ENCODE measurements at places on chromosomes 4 and X.
A peak's percentile ranks its signal among the peaks of the same experiment; 100 is the strongest.

DNA sequence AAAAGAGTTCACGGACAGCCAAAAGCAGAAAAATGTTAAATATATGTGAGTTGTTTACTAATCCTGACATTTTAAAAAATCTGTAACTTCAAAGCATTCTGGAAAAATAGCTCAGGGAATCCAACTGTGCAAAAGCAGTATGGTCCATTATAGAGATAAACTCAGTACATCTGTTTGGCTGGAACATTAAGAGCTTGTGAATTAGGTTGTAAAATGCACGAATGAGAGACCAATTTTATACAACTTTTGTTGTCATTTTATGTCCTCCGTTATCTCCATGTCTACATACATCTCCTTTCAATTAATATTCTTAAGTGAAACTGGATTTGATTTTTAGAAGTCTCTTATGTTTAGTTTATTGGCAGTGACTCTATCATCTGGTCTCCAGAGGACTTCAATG, 367.0 kb upstream of the ATOH1 start:
- no peak for DNase-seq

GRCh38 chrX:44989995-44990770, 117.2 kb downstream of the KDM6A start:
- no peak for DNase-seq

GRCh38 chr4:26717332-26717731, 133.4 kb downstream of the TBC1D19 start:
- DNase-seq: peak; percentile 52

GRCh38 chr4:22634541-22635181, 58.1 kb upstream of the GBA3 start:
- DNase-seq: no peak

GRCh38 chr4:125187226-125188176, 127.3 kb upstream of the FAT4 start:
- peak; percentile 46 for DNase-seq

- DNase-seq: no peak
Measured at GRCh38 chr4:128633067-128633466, 176.4 kb upstream of the JADE1 start.

DNA sequence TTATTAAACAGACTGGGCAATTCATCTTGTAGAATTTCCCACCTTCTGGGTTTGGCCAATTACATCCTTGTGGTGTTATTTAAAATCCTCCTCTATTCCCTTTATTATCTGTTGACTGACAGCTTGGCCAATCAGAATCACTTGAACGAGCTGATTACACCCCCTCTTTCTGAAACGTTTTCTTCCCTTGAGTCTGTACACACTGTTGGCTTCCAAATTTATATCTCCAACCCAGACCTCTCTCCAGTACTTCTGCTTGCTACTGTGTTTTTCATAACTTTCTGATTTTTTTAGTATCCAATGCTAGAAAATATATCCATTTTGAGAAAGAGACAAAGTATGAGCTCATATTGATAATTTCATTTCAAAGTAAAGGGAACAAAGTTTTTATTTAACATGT, 14.8 kb downstream of the CD38 start:
- DNase-seq: no peak

GRCh38 chr4:155807021-155807420, 48.2 kb downstream of the GUCY1B1 start:
- peak; percentile 54 for DNase-seq

DNA sequence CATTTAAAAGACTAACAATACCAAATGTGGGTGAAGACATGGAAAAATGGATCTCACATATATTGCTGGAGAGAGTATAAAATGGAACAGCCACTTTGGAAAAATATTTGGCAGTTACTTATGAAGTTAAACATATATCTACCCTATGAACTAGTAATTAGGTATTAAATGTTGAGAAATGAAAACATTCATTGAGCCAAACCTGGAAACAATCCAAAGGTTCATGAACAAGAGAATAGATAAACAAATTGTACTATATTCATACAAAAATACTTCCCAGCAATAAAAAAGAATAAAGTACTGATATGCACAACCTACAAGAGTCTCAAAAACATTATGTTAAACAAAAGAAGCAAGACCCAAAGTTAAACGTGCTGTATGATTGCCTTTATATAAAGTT, 4.0 kb upstream of the EGF start:
- no peak for DNase-seq

DNA sequence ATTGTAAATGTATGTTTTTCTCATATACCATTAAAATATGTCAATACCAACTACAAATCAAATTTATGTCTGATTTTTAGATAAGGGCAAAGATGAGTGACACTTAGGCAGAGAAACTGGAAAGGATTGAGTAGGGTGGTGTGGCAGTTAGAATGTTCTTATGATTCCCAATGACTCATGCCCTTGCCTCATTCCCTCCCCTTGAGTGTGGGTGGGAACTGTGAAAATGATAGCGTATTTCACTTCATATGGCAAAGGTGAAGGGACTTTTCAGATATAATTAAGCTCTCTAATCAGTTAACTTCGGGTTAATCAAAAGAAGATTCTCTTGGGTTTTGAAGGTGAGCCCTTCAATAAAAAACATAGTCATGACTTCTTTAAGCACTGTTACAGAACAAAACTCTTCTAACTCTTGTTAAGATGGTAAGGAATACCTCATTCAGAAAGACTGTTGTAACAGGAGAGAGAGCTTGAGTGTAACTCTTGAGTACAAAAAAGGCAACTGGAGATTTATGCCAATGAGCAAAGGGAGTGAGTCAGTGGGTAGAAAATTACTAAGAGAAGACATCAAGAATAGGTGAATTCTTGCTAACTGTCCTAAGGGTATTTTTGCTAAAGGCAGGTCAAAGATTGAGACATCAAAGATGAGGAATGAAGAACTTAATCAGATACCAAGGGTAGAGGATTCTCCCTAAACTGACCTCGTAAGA, 329.5 kb downstream of the KCTD8 start:
- DNase-seq: no peak

DNA sequence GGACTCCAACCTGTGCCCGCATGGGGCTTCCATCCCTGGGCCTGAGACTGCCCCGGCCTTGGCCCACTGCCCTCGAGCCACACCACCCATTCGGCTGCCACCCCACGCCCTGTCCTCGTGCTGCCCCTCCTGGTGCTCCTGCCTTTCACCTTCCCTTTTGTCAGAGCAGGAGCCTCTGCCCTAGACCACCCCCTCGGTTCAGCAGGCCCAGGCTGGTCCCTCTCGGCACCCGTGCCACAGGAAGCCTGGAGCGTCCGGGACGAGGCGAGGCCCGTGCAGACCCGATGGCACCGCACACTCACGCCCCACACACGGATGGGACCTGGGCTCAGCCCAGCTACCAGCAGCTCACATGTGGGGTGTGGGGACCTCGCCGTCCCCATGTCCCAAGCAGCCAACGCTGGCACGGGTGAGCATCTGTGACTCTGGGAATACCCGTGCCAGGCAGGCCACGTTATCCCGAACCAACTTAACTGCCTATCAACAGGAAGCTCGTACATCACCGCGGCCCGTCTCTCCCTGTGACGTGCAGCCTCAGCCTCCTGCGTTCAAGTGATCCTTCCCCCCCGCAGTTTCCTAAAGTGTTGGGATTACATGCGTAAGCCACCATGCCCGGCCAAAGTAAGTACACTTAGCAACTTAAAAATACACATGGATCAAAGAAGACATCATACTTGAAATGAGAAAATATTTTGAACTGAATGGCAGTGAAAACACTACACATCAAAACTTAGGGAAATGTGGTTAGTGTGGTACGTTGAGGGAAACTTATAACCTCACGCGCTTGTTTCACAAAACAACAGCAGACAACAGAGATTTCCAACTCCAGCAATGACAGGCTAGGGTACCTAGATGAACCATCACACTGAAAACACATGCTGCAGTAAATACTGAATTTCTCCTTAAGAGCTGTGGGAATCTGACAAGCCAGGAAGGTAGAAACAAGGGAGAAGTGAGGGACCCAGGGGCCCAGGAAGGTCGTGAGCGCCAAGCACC, 29.0 kb downstream of the LRPAP1 start:
- DNase-seq: no peak

- no peak for DNase-seq
Measured at GRCh38 chr4:11898796-11899195, 470.1 kb upstream of the HS3ST1 start.

GRCh38 chr4:15884666-15885065, 53.9 kb downstream of the FGFBP1 start:
- no peak for DNase-seq

DNA sequence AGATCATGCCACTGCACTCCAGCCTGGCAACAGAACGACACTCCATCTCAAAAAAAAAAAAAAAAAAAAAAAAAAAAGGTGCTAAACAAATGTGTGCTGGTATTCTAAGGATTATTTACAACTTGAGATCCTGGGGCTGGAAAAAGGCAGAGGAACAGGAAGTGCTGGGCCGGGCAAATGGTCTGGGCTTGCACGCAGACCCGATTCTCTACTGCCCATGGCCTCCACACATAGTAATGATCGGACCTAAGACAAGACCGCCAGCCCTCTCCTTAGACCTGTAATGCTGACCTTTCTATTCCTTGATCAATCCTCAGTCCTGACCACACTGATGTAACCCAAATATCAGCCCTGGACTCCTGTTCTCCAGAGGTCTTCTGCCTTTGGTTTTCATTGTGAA, 67.8 kb downstream of the EFNB1 start:
- no peak for DNase-seq

DNA sequence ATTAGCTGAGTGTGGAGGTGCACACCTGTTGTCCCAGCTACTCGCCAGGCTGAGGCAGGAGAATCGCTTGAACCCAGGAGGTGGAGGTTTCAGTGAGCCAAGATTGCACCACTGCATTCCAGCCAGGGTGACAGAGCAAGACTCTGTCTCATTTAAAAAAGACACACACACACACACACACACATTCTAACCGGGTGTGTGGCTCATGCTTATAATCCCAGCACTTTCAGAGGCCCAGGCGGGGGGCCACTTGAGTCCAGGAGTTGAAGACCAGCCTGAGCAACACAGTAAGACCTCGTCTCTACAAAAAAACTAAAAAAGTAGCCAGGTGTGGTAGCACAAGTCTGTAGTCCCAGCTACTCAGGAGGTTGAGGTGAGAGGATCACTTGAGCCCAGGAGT, 152.3 kb downstream of the LRBA start:
- DNase-seq: no peak

DNA sequence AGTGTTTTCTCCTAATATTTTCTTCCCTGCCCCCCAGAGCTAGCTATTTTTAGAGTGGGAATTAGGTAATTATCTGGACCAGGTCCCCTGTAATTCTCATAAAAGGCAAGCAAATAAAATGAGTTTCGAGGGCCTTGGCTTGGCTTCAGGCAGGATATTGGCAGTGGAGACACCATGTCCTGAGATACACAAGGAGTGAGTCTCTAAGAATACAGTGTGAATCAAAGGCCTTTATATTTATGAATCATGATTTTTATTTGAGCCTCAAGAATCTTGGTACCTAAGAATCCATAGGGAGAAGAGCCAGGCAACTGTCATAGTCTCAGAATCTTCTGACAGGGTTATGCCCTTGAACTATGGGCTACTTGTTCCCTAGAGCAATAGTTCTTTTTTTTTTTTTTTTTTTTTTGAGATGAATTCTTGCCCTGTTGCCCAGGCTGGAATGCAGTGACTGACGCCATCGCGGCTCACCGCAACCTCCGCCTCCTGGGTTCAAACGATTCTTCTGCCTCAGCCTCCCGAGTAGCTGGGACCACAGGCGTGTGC, 205.4 kb downstream of the LDB2 start:
- DNase-seq: peak; percentile 84

DNA sequence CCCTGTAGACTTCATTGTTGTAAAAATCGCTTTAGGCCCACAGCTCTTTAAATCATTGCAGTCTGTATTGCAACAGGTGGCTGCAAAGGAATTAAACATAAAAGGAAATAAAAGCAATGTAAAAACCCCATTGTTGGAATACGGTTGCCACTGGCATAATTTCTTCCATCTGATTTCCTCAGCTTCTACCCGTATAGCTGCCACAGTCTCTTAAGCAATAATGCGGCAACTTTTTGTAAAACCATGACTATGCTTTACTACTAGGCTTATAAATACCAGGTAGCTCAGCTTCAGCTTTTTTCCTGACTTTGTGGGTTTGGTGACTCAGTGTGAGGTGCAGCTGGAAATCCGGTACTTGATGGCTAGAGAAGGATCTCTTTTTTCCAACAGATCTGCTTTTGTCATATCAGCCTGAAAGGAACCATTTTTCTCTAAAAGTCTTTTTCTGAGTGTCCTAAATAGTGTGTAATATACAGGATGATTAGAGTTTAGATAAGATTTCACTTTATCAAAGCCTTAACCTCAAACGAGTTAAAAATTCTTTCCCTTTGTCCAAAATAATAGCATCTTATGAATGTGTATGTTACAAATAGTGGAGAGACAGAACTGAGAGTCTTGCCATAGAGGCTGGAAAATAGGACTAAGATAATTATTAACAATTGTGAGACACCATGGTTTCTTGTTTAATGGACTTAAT, 268.0 kb downstream of the ADGRL3 start:
- DNase-seq: no peak

GRCh38 chr4:24624381-24624780, 40.0 kb upstream of the DHX15 start:
- no peak for DNase-seq

GRCh38 chrX:136910565-136911035, 30.1 kb upstream of the RBMX start:
- DNase-seq: no peak

DNA sequence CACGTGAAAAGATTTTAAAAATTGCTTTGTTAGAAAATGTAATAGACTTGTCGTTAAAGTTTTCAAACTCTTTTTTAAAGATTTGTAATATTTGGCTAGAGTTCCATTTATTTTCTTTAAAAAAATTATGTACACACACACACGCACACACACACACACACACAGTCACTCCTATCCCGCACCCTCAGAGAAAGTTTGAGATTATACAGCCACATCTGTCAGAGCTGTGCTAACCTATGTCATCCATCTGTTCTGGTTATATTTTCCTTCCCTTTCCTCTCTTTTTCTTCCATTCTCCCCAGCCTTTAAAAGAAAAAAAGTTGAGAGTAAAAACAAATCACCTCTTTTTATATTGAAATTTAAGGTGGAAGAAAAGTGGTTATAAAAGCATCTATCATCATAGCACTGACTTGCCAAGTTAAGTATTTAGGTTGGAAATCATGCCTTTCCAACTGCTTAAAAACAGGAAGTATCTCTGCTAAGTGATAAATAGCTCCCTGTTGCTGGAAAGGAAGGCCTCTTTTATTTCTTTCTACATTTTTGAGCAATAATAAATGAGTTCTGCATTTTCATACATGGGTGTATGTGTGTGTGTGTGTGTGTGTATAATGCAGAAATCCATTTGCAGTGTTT, 163.3 kb upstream of the SPRY1 start:
- DNase-seq: no peak

GRCh38 chr4:82508806-82509428, 52.9 kb downstream of the TMEM150C start:
- DNase-seq: no peak

DNA sequence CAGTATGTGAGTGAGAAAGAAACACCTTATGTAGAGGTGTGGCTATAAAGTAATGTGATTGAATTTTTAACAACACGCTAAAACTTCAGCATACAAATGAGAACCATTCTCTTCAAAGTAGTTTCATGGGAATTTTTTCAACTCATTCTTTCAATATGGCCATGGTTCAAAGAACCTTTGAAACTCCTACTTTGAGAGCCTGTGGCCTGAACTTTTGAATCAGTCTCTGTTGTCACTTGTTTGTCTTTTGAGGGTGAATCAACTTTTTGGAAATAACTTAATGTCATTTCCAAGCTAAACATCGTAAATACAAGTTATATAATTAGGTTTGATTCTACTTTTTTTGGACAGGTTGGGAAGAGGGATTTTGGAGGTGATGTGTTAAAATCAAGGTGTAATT, 49.9 kb upstream of the CASK start:
- no peak for DNase-seq
